Left ventricle myocardium inferior (tissue), 1 donor: ENCODE measurements at places on chromosomes 11 and 22.
A peak's percentile ranks its signal among the peaks of the same experiment; 100 is the strongest.

GRCh38 chr11:122197066-122197987 is 81.3 kb upstream of the BLID start:
- DNase-seq: no peak

GRCh38 chr11:64747961-64748665 is 4.2 kb upstream of the RASGRP2 start:
- DNase-seq: peak; percentile 5

DNA sequence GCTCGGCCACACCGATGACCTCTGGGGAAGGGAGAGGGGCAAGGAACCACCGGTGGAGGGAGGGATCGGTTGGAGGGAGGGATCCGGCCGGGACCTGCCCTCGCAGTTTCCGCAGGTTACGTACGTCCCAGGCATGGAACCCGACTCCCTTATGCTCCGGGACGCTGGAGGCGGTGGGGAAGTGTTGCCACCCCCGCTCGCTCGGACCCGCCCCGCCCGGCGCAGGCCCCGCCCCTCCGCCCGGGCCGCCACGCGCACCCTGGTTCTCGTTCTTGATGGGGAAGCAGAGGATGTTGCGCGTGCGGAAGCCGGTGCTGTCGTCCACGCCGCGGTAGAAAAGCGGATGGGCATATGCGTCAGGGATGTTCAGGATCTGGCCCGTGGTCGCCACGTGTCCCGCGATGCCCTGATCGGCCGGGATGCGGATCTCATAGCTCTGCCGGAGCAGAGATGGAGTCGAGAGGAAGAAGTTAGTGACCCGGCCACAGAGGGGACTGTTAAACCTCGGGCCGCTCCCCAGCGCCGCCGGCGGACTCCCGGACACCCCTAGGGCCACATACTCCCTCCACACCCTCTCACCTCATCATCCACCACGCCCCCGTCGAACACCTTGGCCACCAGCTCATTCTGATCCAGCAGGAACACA is 89.8 kb downstream of the PDE2A start:
- peak; percentile 53 for DNase-seq

DNA sequence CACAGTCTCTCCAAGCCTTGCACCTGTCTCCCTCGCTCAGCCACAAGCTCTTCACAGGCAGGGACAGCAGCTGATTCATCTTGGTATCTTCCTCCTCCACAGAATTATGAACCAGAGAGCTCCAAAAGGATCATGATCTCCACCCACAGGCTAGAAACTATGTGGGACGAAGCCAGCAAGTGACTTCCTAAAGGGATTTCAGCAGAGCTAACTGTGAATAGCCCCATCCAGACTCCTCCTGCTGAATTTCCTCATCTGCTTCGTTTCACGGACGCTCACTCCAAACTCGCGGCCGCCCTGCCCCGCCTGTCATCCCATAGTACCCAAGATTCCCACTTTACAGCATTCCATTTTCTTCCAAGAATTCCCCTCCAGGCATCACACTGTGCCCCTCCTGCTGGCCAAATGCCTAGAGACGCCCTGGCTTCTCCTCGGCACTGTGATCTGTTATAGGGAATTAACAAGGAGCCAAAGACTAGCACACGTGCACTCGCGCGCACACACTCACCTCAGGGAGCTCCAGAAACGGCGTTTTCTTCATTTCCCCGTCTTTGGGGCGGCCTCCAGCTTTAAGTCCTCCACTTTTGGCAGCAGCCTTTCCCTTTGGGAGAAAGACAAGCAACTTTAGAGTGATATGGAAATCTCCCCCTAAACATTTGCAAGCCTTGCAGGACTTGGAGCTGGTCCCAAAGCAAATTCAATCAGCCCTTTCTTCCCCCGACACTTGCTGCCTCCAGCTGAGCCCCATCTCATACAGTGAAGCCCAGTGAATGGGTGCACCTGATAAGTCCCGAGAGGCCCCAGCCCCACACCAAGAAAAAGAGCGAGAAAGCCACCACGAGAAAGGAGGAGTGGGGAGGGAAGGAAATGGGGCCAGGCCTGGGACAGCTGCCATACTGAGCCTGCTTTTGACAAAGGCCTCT is 35.5 kb downstream of the SPATA19 start:
- DNase-seq: no peak

DNA sequence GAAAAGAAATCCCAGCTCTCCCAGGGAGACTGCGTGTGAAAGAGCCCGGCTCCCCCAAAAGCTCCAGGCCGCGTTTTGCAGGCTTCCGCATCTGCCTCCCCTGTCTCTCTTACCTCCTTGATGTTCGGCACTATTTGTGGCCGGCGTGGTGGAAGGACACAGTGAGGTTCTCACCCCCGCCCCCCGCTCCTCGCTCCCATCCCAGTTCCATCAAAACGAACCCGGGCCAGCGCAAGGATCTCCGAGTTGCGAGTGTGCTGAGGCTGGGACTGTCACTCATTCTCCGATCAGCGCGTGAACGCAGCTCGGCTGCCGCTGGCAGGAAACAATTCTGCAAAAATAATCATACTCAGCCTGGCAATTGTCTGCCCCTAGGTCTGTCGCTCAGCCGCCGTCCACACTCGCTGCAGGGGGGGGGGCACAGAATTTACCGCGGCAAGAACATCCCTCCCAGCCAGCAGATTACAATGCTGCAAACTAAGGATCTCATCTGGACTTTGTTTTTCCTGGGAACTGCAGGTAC is at the start of gene NCAM1:
Gene NCAM1, plus strand, starts transcription at position 275 of the 523 bp plus-strand sequence.
- DNase-seq: peak; percentile 85

- DNase-seq: no peak
These were observed 16.2 kb downstream of the ATM start for GRCh38 chr11:108239076-108239475.

- no peak for DNase-seq
These were observed 1.3 kb downstream of the GNG3 start for GRCh38 chr11:62708793-62709192.

DNA sequence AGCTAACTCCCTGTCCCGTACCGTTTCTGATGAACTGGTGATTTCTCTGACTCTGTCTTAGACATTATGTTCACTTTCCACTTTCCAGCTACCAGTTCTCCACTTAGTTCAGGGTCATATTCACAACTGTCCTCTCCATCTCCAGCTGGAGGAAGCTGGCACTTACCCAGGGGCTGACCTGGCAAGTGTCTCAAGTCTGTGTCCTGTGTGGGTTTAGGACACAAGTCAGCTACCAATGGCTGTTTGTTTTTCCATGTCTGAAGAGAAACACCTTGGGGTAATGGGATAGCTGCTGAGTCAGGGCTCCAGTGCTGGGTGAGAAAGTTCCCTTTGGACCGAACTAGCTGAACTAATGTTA is 134.4 kb downstream of the CSNK2A3 start:
- DNase-seq: peak; percentile 74

- no peak for DNase-seq
These were observed 148.4 kb downstream of the CACNA1I start for GRCh38 chr22:39718921-39719475.

DNA sequence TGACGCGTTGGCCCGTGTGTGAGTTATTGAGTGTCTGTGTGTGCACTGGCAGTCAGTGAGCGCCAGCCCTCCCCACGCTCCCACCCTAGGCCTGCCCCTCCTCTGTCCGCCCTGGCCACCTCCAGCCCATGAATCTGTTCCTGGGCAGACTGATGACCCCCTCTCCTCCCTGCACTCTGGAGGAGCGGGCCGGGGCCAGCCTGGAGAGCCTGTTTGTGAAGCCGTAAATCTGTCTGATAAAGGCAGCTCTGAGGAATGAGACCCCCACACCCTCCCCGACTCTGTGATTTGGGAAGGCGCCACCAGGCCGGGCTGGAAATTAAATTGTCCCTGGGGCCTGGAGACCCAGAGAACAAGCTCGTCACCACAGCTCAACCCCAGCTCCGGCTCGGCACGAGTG is 8.6 kb downstream of the TSSC4 start:
- no peak for DNase-seq

GRCh38 chr11:119047205-119047604 is 9.8 kb downstream of the HYOU1 start:
- DNase-seq: no peak
